Small intestine (tissue), 16 donors: ENCODE measurements at places on chromosomes 5 and 9.

GRCh38 chr5:11148810-11149539 is 387.9 kb upstream of the DAP start:
- no peak for DNase-seq

- no peak for DNase-seq
These were observed 512.9 kb downstream of the HINT1 start for GRCh38 chr5:130652176-130652575.

GRCh38 chr5:78182838-78183237 is 111.7 kb downstream of the AP3B1 start:
- DNase-seq: peak; percentile 2

DNA sequence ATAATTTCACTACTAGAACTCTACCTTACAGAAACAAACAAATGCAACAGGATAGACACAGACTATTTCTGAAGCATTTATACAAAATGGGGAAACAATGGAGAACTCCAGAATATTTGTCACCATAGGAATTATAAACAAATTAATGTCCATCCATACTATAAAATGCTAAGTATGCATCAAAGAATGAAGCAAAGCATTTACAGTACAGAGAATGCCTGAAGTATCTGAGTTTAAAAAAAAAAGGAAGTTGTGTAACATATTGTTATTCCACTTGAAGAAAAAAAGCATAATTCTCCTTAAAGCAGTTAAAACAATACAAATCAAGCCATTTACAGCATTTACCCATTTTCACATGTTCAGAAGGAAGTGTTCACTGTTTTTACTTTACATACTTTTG is 53.0 kb downstream of the DROSHA start:
- no peak for DNase-seq

GRCh38 chr9:116055536-116055935 is 98.1 kb upstream of the PAPPA start:
- DNase-seq: no peak

DNA sequence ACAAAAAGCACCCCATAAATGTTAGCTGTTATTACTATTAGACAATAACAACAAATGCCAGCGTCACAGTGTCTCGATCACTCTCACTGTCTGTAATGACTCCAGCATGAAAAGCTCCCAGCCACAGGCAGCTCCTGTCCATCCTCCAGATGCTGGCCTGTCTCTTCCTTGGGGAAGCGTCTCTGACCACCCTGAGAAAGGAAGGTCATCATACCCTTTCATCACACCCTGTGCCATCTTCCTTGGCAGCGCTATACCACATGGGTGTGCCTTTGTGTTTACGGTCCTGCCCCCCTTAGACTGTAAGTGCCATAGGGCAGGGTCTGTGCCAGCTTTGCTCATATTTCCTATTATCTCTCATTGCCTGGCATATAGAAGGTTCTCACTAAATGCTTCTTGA is 90.6 kb downstream of the PRRT1B start:
- DNase-seq: no peak

DNA sequence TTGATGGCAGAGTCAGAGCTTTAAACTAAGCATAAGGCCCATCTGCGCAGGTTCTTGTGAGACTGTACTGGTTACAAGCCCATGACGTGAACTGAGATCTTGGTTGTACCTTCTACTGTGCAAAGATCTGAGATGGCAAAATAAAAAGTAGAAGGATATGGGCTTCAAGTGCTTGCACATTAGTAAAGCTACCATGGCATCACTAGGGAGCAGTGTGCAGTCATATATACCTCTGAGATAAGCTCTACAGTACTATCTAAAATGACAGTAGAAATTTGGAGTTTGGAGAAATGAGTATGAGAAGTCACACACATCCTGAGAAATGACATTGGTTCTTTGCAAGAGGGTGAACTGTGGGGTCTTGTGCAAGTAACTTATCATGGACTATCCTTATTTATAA is 408.2 kb upstream of the PRR16 start:
- no peak for DNase-seq

DNA sequence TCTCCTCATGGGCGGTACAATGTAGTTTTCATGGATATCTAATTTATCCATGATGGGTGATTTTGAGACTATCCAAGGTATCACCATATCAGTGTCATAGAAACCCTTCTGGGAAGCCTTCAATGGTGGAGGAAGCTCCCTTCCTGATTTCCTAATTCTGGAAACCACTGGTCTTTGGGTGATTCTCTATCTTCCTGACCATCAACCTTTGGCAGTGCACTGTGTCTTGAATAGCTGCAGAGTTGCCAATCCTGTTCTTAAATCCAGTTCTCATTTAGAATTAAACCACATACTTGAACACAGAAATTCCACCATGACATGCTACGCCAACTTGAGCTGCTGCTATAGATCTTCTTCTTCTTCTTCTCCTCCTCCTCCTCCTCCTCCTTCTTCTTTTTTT is 161.7 kb upstream of the KLF9 start:
- DNase-seq: no peak

- no peak for DNase-seq
These were observed 25.6 kb downstream of the TMEFF1 start for GRCh38 chr9:100498592-100498991.

- no peak for DNase-seq
These were observed 248.9 kb downstream of the PIK3R1 start for GRCh38 chr5:68464424-68464823.

GRCh38 chr5:59777028-59777427 is 116.5 kb downstream of the PDE4D start:
- DNase-seq: no peak

GRCh38 chr5:126881821-126882600 is 105.1 kb downstream of the LMNB1 start:
- no peak for DNase-seq

DNA sequence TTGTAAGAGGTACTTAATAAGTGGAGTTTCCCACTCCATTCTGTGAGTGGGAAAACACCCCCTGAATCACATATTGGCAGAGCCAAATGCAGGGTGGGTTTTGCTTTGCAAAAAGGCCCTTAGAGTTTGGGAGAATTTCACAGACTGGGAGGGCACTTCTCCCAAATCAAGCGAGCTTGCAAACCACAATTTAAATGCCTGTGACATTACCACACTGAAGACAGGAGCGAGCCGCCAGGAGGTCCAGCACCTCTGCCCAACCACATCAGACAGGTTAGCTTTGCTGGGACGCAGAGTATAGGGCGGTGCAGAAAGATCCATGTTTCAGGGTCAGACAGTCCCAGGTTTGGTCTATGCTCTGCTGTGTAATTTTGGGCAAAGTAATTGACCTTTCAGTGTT is 2.3 kb downstream of the ALAD start:
- DNase-seq: no peak

DNA sequence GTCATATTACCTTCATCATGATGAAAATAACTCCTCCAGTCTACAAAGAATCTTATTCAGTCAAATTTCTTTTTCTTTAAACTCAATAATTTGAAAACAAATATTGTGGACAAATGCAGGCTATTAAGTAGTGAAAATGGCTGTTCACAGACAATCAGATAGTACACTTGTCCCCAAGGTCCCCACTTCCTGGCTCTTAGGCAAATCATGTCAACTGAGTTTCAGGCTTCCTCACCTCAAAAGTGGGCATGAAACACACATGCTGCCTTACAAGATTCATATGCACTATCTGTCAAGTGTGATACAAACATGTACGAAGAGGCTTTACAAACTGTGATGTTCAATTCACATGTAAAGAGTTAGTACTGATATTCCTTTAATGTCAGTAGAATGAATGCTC is 385.2 kb upstream of the SEMA6A start:
- DNase-seq: no peak

- DNase-seq: no peak
These were observed 65.8 kb downstream of the SHB start for GRCh38 chr9:38003230-38003629.
